Thymus (tissue), 14 donors: ENCODE measurements at places on chromosomes 16 and 17.

DNA sequence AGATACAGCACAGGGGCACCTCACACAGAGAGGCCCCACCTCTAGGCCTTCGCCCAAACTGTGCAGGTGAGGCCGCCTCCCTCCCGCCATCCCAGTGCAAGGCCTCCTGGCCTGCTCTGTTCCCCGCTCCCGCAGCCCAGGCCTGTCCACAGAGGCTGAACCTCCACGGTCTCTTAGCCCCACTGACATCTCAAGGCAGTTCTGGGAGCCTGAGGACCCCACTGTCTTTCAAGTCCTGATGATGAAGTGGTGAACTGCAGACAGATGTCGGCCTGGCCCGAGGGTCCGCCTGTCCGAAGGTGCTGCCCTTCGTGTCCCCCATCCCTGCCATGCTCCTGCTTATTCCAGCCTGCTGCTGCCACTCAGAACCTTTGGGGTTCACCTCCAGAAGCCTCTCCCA, 32.3 kb downstream of the ENGASE start:
- peaks cover 28% of the 10 kb centered on the region for H3K27me3 ChIP-seq
- H3K27ac ChIP-seq: no peak overlapping the region
- no peaks in the 10 kb centered on the region for H3K4me1 ChIP-seq
- no peak for DNase-seq
- H3K36me3 ChIP-seq: no peaks in the 10 kb centered on the region

GRCh38 chr17:35073991-35074627, 10.6 kb upstream of the RFFL start:
- H3K27me3 ChIP-seq: no peaks in the 10 kb centered on the region
- DNase-seq: no peak
- H3K36me3 ChIP-seq: peaks cover 3% of the 10 kb centered on the region
- no peak overlapping the region for H3K4me3 ChIP-seq
- H3K27ac ChIP-seq: no peak overlapping the region
- peaks cover 6% of the 10 kb centered on the region for H3K4me1 ChIP-seq

- H3K36me3 ChIP-seq: no peaks in the 10 kb centered on the region
- H3K27ac ChIP-seq: peak overlapping the region; percentile 79
- peak; percentile 90 for DNase-seq
- H3K27me3 ChIP-seq: no peaks in the 10 kb centered on the region
Measured at GRCh38 chr16:57609541-57610401, 18.7 kb upstream of the ADGRG1 start.

- H3K36me3 ChIP-seq: no peaks in the 10 kb centered on the region
- no peaks in the 10 kb centered on the region for H3K4me1 ChIP-seq
- H3K27me3 ChIP-seq: no peaks in the 10 kb centered on the region
- DNase-seq: no peak
- no peak overlapping the region for H3K27ac ChIP-seq
Measured at GRCh38 chr16:80693553-80693952, 110.8 kb downstream of the CDYL2 start.

- no peaks in the 10 kb centered on the region for H3K4me1 ChIP-seq
- no peaks in the 10 kb centered on the region for H3K27me3 ChIP-seq
- H3K27ac ChIP-seq: no peak overlapping the region
- H3K4me3 ChIP-seq: no peak overlapping the region
- H3K36me3 ChIP-seq: no peaks in the 10 kb centered on the region
Measured at GRCh38 chr17:7530023-7530900, 18.6 kb upstream of the TNFSF12 start.

- no peak for DNase-seq
- no peak overlapping the region for H3K27ac ChIP-seq
- H3K4me3 ChIP-seq: peak overlapping the region; percentile 91
- H3K36me3 ChIP-seq: peaks cover 16% of the 10 kb centered on the region
- H3K27me3 ChIP-seq: peaks cover 14% of the 10 kb centered on the region
Measured at GRCh38 chr17:3695129-3695722, 729 bp downstream of the P2RX5 start.

DNA sequence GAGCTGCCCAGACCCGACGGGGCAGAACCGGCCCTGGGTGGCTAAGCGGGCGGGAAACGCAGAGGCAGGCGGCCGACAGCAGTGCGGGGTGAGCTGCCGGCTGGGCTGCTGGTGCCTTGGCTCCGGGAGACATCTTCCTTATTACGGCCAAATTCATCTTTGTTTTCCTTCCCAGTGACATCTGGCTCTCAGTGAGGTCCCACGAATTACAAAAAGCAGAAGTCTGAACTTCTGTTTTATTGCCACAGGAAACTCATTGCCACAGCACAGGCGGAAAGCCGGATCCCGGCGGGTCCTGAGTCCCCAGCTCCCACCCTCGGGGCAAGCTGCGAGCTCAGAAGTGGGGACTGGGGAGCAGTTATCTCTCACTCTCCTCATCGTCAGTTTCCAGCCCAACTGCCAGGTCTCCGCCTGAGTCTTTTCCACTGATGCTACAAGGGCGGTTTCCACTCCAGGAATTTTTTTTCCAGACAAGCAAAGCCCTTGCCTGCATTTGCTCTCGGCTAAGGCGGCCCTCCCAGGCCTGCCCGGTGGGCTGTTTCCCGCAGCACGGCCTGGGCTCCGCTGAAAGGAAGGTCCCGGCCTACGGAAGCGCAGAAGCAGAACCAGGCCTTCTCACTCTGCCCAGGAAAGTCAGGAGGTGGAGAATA, 40.3 kb downstream of the CBFA2T3 start:
- H3K27me3 ChIP-seq: no peaks in the 10 kb centered on the region
- DNase-seq: peak; percentile 39
- peaks cover 70% of the 10 kb centered on the region for H3K36me3 ChIP-seq
- peak overlapping the region; percentile 88 for H3K4me3 ChIP-seq
